ENCODE measurements at places on chromosomes 3 and 15.

DNA sequence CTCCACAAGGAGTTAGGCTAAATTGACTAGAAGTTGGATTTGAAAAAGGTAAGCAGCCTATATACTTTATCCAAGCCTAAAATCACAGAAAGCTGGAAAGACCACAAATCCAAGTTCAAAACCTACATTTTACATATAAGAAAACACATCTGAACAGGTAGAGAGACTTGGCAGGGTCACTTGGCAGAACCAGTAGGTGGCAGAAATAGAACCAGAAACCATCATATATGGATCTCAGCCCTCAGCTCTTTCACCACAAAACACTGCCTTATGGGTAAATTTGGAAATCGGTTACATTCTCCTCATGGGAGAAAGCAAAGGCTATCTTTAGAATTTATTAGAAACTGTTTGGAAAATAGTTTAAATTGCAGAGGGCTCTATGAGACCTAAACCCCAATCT lies 44.2 kb downstream of the MKRN2 start:
- DNase-seq: no peak

GRCh38 chr3:59262076-59262498 lies 212.3 kb upstream of the CFAP20DC start:
- no peak for DNase-seq

GRCh38 chr3:125119752-125120378 lies 64.1 kb upstream of the HEG1 start:
- DNase-seq: peak; percentile 56

GRCh38 chr15:58062983-58063382 lies 2.5 kb downstream of the ALDH1A2 start:
- DNase-seq: no peak

- DNase-seq: no peak
Observed at GRCh38 chr3:130939753-130940152, 45.9 kb downstream of the ATP2C1 start.

DNA sequence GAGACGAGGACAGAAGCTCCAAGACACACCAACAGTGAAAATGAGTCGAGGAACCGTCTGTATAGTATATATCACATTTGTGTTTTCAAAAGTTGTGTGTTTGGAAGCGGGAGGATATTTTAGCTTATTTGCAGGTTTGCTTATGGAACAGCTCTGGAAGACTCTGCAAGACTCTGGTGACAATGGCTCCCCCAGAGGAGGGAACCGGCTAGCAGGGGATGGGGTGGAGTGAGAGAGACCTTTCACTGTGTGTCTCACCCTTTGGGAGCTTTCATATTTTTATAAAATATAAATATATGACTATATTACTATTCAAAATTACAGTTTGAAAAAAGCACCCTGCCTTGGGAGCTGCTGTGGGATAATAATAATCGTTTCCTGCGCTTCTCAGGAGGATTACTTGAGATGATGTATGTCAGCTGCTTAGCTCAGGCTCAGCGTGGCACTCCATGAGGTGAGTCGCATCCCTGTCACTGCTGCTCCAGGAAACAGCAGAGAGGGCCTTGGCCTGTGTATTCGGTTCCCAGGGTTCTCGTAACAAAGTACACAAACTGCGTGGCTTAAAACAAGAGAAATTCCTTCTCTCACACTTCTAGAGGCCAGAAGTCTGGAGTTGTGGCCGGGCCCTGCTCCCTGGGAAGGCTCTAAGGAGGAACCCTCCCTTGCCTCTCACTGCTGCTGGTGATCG lies 183.9 kb downstream of the FAM43A start:
- DNase-seq: peak; percentile 20

DNA sequence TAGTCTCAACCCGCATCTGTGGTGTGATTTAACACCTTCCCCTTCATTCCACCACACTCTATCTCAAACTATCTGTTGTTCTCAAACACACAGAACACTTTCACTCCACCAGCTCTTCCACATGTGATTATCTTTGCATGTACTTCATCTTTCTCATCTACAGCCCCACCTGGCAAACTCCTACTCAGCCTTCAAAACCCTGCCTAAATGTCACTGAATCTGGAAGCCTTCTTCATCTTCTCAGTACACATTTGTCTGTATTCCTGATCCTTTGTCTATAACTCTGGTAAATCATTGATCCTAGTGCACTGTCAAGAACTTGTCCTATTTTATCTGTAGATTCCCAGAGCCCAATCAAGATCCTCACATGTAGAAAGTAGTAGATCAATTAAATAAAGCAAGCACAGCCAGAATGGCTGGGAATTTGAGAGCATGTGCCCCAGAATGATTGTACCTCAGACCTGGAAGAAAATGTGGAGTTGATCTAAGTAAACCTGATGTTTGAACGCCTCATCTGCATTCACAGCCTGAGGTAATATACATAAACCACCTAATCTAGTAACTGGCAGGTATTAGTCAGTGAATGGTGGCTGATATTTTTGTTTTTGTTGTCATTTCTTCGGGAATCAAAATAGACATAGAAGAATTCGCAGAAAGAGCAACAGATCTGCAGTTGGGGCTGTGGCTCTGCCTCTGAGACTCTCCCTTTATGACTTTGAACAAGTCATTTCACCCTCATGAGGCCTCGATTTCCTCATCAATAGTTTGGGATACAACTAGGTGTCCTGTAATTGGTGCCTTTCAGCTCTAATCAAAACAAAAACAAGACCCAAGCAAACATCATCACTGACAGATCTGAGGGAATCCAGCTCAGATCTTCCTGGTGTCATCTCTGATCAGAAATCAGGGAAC lies 28.0 kb upstream of the MAGEF1 start:
- DNase-seq: no peak

- no peak for DNase-seq
Observed at GRCh38 chr3:149647285-149647684, 10.5 kb downstream of the WWTR1 start.

GRCh38 chr3:102025606-102026270 lies 176.4 kb downstream of the NFKBIZ start:
- DNase-seq: no peak

DNA sequence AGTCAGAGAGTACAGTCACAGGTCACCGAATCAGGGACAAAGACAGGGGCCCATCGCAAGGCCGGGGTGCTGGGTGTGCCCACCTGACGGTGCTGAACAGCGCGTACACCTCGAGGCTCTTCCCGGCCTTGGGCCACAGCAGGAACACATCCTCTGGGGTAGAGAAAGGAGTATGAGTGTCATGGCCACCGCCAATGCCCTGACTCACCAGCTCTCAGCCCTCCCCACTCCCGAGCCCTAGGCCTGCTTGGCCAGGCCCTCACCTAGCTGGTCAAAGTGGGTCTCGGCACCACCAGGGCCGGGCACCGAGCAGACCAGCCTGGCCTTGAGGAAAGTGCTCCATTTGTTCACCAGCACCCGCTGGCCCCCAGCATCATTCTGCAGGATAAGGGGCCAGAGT lies 4.2 kb downstream of the SEMA3G start:
- no peak for DNase-seq

DNA sequence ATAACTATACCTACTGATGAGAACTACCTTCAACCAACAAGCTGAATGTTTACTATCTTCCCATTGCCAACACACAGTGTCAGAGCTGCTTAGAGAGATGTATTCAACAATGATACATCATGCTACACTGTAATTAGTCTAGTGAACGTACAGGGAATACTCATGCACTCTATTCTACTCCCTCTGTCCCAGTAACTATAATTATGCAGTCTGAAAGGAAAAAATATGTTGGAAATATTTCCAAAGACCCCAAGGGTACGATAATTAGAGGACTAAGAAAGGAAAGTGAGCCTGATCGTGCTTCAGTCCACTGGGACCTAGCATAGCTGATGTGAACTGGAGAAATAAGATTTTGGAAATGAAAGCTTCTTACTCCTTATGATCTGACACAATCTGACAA lies 36.9 kb upstream of the FSIP1 start:
- no peak for DNase-seq

GRCh38 chr15:55768670-55769185 lies 25.8 kb upstream of the PRTG start:
- DNase-seq: no peak

- peak; percentile 50 for DNase-seq
Observed at GRCh38 chr3:59424268-59425010, 374.6 kb upstream of the CFAP20DC start.

DNA sequence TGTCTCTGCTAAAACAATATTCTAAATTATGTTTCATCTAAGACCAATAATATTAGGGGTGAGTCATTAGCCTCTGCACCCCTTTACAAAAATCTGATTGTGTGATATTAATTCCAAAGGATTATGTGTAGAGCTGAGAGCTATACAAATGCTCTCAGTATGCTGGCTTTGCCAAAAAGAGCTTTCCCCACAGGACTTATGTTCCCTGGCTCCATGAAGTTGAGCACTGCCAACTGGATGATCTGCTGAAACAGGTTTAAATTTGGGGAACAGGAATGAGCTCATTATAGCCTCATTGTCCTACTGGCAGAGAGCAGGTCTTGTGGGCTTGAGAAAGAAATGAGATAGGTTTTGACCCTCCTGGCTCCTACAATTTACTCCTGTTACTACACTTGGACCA lies 347.8 kb upstream of the LMCD1 start:
- no peak for DNase-seq

- no peak for DNase-seq
Observed at GRCh38 chr3:54827776-54828175, 100.1 kb downstream of the LRTM1 start.

GRCh38 chr3:105051111-105051510 lies 315.6 kb upstream of the ALCAM start:
- DNase-seq: no peak

GRCh38 chr3:14483286-14483685 lies 56.9 kb downstream of the GRIP2 start:
- no peak for DNase-seq

DNA sequence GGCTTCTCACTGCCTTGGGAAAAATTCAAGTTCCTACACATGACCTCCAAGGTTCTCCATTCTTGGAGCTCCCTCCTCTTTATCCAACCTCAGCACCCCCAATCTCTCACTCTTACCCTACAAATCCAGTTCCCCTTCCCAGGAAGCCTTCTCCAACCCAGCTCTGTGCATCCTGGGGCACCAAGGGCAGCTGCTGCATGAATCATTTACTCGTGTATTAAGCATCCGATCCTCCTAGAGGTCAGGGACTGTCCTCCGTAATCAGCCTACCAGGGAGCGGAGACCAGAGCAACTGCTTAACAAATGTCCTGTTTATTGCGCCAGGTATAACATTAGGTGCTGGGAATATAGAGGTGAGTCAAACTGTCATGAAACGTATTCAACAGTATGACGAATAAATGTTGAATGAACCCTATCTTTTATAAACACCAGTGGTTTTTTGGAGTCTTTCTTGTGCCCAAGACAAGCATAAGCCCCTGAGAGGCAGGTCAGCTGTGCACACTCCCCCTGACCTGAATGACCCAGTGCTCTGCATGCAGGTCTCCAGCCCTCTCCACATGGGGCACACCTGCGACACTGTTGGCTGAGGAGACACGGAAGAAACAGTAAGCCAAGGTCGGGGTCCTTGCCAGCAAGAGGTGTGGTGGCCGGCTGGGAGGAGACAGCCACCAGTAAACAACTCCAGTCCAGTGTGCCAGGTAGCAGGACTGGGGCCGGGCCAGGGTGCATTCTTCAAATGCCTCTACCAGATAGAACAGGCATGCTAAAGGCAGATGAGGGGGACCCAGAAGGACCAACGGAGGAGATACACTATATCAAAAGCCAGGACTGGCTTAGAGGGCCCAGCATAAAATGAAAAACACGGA lies 27.6 kb downstream of the ANP32A start:
- DNase-seq: no peak

GRCh38 chr3:10547841-10548783 lies 42.7 kb upstream of the ATP2B2 start:
- no peak for DNase-seq

DNA sequence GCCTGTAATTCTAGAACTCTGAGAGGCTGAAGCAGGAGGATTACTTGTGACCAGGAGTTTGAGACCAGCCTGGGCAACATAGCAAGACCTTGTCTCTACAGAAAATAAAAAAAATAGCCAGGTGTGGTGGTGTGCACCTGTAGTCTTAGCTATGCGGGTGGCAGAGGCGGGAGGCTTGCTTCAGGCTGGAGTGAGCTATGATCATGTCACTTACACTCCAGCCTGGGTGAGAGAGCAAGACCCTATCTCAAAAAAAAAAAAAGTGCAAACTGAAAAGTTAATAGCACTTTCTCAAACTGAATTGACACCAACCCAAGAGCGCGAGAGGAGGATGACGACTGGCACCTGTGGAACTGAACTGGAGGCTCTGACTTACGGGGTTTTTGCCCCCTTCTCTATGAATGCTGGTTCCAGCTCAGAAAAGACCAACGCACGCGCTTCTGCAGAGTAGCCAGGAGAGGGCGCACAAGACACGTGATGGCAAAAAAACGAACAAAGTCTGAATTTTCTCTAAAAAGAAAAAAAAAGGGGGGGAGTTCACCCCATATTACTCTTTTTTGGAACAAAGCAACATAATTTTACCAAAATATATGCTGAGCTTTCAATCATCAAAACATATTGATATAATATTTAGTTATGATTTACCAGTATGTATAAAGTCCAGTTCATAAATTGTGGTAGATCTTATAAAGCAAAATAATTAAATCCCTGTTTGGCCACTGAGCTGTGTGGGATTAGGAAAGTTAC lies 23.7 kb downstream of the CFAP92 start:
- no peak for DNase-seq

GRCh38 chr3:75967071-75967470 lies 181.7 kb upstream of the ZNF717 start:
- no peak for DNase-seq

DNA sequence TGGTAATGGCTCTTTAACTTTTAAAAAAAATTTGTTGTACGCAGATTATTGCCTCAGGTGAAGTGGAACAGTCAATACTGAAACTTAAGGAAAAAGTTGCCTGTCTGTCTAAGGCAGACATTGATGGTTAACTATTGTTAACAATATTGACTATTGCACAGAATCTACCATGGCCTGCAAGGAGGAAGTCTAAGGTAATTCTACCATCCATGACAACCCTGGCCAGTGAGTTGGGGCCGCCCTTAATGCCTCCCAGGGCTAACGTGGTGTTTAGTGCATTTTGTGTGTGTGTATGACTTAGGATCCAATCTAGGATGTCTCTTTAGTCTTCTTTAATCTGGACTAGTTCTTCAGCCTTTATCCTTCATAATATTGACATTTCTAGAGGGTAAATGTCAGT lies 2.1 kb upstream of the CPB1 start:
- no peak for DNase-seq

DNA sequence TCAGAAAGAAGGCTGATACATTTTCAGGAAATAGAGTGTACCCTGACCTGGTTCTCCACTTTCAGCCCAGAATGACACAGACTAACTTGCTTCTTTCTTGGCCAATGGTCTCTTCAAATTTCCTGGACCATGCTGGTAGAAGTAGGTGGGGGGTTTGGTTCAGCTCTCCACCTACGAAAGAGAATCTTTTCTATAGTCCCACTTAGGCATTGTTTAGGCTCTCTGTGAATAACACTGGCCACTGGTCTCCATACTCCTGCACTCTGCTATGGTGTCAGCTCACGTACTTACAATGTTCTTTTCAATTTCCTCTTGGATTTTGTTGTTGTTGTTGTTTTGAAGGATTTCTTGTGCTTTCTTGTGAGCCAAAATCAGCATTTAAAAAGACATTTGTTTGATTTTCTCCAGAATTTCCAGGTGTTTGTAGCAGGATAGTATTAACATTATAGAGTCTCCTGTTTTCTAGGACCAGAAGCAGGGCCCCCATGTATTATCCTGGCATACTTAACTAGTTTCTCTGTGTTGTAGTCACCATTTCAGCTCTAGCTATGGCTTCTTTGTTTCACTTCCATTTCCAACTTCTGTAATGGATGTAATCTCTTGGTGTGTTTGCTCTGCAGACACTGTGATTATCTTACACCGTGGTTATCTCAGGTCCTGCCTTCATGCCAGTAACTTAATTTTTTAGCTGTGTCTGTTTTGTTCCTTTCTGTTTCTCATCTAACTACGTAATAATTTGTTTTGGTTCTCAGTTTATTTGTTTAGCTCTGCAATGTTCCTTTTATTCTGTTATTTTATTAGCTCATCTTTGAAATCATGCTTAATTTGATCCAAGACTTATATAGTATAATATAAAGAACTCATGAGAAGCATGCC lies 61.4 kb downstream of the CHRNA7 start:
- DNase-seq: no peak

All from fibroblast of skin of left quadriceps (primary cell).